Sigmoid colon (tissue), 7 donors: ENCODE measurements at places on chromosomes 4 and X. TPM values are rescaled to one million over a fixed set of nuclear protein-coding genes. Genes with fewer than 3 reads are reported as not detected.

Gene TLR10
- 0.16 TPM for total RNA-seq

Gene AMTN
- total RNA-seq, result not detected

- peak; percentile 96 for DNase-seq
Measured at GRCh38 chrX:136909706-136910564, 29.4 kb upstream of the RBMX start.

DNA sequence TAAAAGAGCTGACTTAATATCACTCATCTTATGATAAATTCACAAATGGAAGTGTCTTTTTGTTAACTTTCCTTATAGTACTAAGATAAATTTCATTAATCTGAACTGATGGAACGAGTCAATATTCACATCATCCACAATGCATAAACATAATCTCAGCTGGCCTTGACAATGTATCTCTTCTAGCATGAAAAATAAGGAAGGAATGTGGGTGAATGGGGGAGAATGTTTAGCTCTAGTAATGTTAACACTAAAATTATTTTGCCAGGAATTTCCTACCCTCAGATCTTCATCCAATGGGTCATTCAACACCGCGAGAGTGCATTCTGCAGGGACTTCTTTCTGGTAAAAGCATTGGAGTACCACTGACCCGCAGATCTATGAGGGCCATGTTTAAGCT, 15.8 kb downstream of the TRPC3 start:
- DNase-seq, result no peak

- DNase-seq, result peak; percentile 78
Measured at GRCh38 chrX:153765138-153766079, 1.4 kb downstream of the PLXNB3 start.

DNA sequence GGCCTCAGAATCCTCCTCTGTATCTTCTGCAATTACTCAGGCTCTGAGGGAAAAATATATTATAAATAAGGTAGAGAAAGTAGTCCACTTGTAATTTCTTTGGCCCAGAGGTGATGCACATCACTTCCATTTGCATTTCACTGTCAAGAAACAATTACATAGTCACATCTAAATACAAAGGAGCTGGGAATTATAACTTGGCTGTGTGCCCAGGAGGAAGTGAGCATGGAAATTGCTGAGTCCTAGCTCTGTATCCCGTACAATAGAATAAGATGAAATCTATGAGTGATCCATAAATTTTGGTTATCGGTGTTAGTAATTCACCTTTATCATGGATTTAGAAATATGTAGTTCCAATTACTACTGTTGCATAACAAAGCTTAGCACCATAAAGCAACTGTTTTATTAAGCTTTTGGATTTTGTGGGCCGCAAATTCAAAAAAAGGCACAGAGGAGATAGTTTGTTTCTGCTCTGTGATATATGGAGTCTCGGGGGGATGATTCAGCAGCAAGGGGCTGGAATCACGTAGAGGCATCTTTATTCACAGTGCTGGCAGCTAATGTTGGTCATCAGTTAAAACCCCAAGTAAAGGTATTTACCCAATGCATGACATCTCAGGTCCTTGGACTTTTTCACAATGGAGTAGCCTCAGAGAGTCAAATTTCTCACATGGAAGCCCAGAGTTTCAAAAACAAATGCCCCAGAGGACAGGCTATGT, 241.4 kb upstream of the GALNT7 start:
- DNase-seq, result no peak

DNA sequence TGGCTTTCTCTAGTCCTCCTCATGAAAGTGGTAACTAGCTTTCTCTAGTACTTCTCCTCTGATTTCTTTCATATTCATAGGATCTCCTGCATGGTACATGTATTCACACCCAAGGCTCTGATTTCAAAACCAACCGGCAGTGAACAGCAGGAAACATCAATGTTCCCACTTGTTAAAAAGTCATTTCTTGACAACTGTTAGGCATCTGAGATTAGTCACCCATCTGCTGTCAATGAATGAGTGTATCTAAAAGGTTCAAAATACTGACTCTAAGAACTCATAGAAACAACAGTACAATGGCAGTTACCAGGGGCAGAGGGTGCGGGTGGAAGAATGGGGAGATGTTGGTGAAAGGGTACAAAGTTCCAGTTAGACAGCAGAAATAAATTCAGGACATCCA, 31.5 kb upstream of the PUDP start:
- DNase-seq, result no peak

DNA sequence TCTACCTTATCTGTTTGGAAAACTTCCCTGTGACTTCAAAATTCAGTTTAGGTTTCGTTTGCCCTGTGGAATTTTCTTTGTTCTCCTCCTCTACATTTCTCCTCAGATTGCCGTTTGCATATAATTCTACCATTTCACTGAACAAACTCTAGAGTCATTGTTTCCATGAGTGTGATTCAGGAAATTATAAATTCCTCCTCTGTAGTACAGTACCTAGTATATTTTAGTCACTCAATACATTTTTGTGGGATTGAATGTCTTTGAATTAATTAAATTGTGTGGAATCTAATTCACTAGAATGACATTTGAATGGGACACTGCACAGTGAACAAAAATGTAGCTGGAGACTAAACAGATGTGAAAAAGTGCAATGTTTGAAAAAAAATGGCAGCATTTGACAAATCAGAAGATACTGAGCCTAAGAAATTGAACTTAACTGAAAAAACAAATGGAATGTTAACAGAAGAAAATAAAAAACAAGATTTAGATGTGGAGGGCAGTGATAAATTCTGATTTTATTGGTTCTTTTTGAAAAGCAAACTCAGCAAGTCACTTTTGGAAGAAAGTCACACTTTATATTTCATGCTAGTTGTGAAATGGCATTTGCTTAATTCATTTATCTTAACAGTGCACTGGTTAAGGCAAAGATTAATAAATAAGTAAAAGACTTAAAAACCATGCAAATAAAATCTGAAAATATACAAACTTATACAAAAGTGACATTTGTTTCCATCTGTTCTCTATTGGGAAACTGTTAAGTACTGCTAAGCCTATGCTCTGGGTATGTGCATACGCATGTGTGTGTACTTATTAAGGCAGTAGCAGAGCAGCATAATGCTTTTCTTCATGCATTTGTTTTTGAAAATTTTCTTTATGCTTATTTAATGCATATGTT, 512.3 kb downstream of the FAT4 start:
- DNase-seq, result no peak

Gene SOX3
- total RNA-seq, result not detected

DNA sequence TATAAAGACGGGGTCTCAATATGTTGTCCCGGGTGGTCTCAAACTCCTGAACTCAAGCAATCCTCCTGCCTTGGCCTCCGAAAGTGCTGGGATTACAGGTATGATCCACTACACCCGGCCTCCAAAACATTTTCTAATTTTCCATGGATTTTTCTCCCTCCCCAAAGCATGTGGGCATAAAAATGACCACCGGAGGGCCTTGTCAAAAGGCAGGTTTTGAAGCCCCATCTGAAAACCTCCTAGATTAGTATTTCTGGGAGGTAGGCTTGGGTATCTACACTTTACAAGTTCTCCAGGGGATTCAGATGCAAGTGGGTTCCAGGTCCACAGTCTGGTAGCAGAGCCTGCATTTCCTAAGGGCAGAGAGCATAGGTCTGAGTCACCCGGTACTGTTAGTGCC, 1.4 kb upstream of the GPR173 start:
- no peak for DNase-seq

GRCh38 chrX:28590396-28590795, 3.1 kb downstream of the IL1RAPL1 start:
- DNase-seq, result no peak

Gene JCHAIN
- total RNA-seq, result 1.4 TPM

DNA sequence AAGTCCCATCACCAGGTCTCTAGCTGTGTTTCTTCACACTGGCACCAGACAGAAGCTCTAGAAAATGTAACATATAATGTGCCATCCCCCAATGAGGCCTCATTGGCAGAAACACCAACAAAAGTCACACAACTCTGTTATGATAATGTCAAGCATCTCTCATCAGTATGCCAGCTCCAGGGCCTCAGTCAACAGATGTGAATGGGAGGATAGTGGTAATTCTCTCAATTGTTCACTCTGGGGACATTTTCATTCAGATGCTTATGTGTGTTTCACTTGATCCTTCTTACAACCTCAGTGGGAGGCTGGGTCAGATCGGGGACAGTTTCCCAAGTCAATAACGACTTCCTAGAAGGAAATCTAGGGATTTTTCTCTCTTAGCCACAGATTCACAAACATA, 57.5 kb upstream of the SCOC start:
- DNase-seq, result no peak

Gene TMEM150C
- 13.6 TPM for total RNA-seq

DNA sequence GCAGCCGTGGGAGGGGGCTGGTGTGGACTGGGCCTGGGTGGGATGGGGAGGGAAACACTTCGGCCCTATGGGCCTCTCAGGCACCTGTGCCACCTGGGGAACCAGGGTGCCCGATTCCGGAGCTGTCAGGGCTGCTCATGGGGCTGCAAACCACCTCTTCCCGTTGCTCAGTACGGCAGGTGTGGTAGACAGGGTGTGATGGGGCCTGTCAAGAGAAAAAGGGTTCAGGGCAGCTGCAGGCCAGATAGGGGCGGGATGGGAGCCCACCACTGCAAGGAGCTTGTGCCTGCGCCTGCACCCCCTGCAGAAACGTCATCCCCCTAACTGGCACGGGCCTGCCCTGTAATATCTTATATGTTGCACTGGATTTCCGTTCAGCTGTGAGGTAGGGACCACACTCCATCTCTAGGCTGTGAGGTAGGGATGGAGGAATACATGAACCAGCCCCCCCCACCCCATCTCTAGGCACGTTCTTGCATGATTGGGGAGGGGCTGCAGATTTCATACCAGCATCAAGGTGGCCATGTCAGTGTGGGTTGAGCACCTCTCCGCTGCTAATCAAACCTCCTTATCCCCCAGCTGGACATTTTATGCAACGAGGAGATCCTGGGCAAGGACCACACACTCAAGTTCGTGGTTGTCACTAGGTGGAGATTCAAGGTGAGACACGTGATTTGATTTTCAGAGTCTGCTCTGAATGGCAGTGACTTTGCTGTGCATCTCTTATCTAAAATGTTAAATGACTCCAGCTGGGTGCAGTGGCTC, 59.0 kb downstream of the PCGF3 start:
- no peak for DNase-seq

GRCh38 chr4:41069257-41069656, 145.1 kb downstream of the APBB2 start:
- DNase-seq, result no peak

DNA sequence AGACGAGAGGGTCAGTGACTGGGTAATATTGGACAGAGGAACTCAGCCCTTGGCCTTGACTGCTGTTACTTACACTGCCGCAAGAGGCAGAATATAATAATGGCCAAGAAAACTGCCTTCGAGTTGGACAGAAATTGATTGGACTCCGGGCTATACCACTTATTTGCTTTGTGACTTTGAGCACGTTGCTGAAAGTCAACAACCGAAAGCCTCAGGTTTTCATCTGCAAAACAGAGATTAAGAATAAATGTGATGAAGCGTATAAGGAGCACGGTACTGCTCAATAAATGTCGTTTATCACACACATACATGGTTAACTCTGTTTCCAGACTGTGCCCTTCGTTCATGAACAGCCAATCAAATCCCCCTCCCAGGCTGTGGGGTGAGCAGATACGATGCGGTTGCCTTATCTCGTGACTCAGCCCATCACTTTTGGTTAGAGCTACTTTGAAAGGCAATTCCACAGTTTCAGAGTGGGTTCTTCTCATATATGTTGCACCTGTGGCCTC, 91.6 kb downstream of the TSPAN7 start:
- no peak for DNase-seq

Gene XAGE2
- not detected for total RNA-seq

Gene KLHL13
- total RNA-seq, result 11.1 TPM

Gene ITGB1BP2
- 10.7 TPM for total RNA-seq

Gene TEX13B
- total RNA-seq, result not detected

Gene PITX2
- total RNA-seq, result not detected

DNA sequence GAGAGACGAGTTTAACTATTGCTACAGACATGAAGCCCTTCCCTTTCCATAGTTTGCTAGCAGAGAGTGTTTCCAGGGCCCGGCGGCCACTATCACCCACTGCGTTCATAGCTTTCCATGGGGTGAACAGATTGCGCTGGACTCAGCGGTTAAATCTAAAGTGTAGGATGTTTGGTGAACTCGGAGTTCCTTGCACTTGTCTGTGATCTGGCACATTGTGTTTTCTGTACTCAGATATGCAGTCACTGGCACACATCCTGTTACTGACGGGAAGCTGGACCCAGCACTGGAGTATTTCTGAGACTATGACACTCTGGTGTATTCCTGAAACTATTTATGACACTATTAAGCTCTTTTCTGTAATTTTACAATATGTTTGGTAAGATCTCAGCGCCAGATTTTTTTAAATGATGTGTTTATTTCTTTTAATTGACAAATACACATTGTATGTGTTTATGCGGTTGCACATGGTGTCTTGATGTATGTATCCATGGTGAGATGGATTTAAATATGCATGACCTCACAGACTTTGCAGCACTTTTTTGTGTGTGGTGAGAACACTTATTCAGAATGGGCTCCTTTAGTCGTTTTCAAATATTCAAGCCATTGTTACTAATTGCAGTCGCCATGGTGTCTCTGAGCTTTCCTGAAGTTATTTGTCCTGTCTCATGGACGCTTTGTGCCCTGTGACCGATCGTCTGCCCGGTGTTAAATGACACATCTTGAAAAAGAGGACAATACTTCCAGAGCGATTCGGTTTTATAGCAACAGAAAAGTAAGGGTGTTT, 14.1 kb downstream of the CD99 start:
- no peak for DNase-seq

DNA sequence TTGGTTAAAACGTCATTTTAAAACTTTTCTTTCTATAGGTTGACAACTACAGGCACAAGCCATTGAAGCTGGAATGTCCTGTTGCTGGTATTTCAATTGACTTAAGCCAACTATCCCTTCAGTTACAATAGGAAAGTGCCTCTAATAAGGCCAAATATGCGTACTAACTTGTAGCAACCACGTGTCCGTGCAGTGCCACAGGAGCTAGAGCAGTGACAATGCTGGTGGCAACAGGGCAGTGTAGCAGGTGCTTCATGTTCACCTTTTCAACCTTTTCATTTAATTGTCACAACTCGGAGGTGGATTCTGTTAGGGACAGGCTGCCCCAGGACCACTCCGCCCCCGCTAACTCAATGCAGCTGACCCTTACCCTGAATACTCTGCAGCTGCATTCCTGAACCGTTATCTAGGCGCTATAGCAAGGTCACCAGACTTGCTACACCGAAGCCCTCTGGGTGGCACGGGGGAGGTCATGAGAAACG, 37.7 kb downstream of the ERVMER34-1 start:
- DNase-seq, result no peak

GRCh38 chr4:48774760-48775710, 5.0 kb downstream of the FRYL start:
- no peak for DNase-seq

DNA sequence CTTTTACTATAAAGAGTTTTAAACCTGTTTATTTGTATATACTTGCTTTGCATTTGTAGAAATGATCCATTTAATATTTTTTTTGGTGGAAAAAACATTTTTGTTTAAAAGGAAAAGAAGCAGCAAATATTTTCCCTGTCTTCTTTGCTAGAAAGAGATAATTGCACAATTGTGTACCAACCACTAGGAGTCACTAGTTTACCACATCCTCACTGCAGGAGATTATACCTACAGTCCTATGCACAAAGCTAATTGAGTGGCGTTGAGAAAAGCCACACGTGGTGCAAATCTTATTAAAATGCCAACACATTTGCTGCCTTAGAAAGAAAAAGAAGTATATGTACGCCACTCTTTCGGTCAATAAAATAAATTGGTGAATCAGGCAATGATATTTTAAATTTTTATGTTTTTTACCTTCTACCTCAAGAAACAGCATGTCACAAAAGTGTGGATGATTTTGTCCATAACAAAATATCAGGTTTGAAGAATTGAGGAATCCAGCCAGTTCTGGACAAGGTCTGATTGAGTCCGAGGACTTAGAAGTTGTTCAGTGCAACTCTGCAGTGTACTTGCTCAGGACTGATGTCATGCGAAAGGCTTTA, 102.9 kb downstream of the GRXCR1 start:
- DNase-seq, result no peak
